ENCODE measurements at places on chromosomes 11 and 22.

DNA sequence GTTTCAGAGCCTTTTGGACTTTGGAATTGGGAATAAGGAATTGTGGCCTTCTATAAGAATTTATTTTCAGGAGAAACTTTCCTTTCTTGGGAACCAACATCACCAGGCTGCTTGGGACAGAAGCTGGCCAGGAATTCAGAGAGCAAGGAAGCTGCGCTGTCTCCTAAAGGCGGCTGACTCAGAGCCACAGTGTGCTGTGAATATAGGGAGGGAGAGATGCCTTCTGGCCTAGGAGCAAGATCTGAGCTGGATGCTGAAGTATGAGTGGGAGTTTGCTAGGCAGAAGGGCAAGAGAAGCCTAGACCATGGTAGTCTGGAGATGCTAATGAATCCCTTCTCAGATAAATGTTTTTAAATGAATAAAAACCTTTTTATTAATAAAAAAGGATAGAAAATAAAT is 213.7 kb upstream of the TBCEL start:
- DNase-seq, result no peak

- peak; percentile 82 for DNase-seq
Measured at GRCh38 chr11:69546735-69547370, 65.4 kb downstream of the LINC01488 start.

GRCh38 chr11:19311308-19312030 is 70.7 kb upstream of the E2F8 start:
- DNase-seq, result peak; percentile 65

GRCh38 chr11:19907839-19908238 is 195.2 kb downstream of the NAV2 start:
- no peak for DNase-seq

GRCh38 chr11:47306484-47306844 is 36.5 kb downstream of the MADD start:
- no peak for DNase-seq

- DNase-seq, result no peak
Measured at GRCh38 chr11:111598148-111598547, 4.1 kb upstream of the SIK2 start.

DNA sequence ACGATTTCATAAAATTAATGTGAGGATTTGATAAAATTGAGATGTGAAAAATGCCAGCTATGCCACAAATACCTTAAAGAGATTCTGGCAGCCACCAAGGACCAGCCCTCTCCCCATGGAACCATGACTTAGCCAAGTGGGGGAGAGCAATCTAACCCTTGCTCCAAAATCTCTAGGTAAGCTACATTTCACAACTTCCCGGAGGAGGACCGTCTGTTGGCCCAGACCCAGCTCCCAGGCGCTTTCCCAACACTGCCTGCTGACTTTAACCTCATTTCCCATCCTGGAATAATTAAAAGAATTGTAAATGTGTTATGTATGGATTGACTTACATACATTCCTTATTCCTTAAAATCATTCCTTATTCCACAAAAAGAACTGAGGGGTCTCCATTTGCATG is 47.5 kb upstream of the TENM4 start:
- DNase-seq, result no peak

DNA sequence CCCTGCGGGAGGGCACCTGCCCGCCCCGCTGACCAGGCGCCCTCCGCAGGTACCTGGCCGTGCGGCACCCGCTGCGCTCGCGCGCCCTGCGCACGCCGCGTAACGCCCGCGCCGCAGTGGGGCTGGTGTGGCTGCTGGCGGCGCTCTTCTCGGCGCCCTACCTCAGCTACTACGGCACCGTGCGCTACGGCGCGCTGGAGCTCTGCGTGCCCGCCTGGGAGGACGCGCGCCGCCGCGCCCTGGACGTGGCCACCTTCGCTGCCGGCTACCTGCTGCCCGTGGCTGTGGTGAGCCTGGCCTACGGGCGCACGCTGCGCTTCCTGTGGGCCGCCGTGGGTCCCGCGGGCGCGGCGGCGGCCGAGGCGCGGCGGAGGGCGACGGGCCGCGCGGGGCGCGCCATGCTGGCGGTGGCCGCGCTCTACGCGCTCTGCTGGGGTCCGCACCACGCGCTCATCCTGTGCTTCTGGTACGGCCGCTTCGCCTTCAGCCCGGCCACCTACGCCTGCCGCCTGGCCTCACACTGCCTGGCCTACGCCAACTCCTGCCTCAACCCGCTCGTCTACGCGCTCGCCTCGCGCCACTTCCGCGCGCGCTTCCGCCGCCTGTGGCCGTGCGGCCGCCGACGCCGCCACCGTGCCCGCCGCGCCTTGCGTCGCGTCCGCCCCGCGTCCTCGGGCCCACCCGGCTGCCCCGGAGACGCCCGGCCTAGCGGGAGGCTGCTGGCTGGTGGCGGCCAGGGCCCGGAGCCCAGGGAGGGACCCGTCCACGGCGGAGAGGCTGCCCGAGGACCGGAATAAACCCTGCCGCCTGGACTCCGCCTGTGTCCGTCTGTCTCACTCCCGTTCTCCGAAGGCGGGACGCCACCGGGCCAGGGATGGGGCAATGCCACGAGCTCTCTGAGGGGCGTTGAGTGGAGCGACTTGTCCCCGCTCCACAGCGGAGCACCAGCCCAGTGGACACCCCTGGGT is 1.8 kb downstream of the GALR3 start:
- peak; percentile 44 for DNase-seq

DNA sequence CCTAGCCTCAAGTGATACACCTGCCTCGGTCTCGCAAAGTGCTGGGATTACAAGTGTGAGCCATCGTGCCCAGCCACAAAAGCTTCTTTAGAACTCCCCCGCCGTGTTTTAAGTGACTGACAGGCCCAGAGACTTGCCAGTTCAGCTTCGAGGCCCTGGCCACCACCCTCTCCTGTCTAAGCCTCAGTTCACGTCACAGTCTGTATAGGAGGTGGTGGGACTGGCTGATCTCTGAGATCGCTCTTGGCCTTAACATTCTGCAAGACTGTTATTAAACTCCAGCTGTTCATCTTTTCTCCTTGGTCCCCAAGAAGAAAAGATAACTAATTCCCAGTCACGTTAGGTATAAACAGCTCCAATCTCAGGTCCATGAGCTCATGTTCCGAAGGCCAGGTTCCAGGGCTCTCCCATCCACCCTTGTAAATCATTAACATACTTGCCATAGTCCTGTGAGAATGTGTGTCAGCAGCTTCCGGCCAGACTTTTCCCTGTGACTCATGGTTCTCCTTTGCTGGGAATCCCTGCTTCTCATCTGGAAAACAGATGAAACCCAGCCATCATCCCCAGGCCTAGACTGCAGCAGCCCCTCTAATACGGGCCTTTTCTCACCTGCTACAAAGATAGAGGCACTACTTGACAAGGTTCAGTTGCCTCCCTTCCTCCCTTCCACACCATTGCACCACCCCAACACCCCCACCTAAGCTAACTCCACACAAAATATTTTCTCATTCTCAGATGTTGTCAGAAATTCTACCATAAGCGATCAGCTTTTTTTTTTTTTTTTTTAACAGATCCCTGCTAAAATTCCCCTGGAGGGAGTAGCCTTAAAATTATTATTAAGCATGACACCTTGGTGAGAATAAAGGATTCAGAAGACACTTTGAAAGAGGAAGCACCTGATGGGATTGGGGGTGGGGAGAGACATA is 5.6 kb upstream of the KIAA0930 start:
- no peak for DNase-seq

GRCh38 chr22:27151407-27151806 is 494.0 kb downstream of the MIAT start:
- DNase-seq, result no peak

Measured in activated CD4-positive, alpha-beta T cell treated with anti-CD3 and anti-CD28 coated beads, Interleukin-2, Interleukin-6, amounts not matched to agents 100 ng/mL and 50 ng/mL, durations not matched to agents 16 hours and 8 hours (primary cell).